NCI-H1436 treated with DMSO at 0.1 percent for 48 hours (cell line): ENCODE measurements at places on chromosomes 6 and 20.

GRCh38 chr6:154672086-154672485 is 61.1 kb upstream of the SCAF8 start:
- no peak for DNase-seq

GRCh38 chr6:166989427-166990032 is 9.7 kb upstream of the CEP43 start:
- DNase-seq = no peak

- no peak for DNase-seq
These were observed 34.4 kb downstream of the SMOC2 start for GRCh38 chr6:168475188-168476013.

GRCh38 chr6:164066766-164067165 is 652.2 kb downstream of the QKI start:
- DNase-seq = no peak

DNA sequence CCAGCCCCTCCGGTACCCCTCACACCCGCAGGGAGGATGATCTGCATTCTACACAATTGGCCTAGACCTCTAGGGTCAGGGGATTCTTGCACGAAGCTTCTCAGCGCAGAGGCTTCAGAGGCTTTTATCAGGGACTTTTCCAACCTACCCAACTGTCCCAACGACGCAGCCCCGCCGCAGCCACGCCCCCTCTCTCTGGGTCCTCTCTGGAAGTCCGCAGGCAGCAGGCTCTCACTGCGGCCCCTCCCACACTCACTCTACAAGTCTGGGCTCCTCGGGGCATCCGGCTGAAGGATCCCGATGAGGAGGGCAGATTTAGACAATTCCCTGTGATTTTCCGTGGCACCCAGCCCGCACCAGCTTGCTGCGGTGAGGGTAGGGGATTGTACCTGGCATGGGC is 227.7 kb upstream of the RNF24 start:
- DNase-seq = no peak

GRCh38 chr6:153087436-153087835 is 43.6 kb downstream of the RGS17 start:
- DNase-seq = no peak

DNA sequence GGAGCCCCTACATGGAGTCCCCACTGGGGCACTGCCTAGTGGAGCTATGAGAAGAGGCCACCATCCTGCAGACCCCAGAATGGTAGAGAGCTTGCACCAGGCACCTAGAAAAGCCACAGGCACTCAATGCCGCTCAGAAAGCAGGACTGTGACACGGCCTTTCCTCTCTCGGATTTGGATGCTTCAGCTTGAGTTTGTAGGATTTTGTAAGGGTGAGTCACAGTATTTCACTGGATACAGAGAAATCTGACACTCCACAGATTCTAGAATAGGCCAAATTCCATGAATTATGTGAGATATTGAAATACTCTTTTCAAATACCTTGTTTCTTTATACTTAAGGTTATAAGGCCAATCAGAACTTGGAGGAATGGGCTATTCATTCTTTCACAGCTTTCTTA is 424.5 kb downstream of the HTR1B start:
- no peak for DNase-seq

DNA sequence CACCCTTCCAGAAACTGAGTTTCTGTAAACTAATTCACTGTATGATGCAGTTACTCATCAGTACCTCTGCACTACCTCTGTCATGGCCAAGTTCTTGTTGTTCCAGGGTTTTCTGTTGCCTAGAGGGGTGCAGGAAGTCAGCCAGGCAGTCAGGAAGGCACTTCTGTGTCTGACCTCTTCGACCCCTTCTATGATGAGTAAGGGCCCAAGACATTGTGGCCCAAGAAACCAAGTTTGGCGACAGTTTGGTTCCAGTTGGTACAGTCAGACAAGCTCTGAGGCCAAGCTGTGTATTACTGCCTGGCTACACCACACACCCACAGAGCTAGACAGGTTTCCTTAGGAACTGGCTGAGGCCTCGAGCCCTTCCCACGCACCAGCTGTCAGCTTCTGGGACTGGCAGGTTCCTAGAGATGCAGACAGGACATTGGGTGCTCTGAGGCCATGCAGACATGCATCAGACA is 41.2 kb downstream of the TRAF3IP2 start:
- DNase-seq = no peak

- no peak for DNase-seq
These were observed 105.8 kb upstream of the SPTLC3 start for GRCh38 chr20:12902992-12903391.

- DNase-seq = no peak
These were observed 35.1 kb upstream of the HMGA1 start for GRCh38 chr6:34201455-34202107.

GRCh38 chr6:25165800-25166199 is 113.4 kb upstream of the CARMIL1 start:
- DNase-seq = no peak

DNA sequence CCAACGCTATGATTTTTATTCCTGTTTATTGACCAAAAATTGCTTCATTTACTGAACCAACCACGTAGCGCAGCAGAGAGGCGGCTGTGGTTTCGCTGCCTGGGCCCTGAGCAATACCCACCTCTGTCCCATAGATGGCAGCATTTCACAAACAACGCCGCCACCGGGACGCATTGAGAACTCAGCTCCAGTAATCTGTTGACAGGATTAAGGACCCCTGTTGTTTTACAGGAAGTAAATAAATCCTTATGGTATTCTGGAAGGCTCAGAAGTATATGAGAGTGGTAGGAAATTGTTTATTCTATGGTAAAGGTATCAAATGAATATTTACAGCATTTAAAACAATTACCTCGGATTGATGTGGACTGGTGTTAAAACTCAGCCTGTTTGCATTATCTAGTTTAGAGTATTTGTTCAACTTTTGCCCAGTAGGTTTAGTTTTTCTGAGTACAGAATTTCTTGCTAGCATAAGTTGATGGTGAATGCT is 547.9 kb upstream of the SLC35B3 start:
- DNase-seq = peak; percentile 23

GRCh38 chr6:155959898-155960495 is 504.4 kb upstream of the NOX3 start:
- peak; percentile 24 for DNase-seq

DNA sequence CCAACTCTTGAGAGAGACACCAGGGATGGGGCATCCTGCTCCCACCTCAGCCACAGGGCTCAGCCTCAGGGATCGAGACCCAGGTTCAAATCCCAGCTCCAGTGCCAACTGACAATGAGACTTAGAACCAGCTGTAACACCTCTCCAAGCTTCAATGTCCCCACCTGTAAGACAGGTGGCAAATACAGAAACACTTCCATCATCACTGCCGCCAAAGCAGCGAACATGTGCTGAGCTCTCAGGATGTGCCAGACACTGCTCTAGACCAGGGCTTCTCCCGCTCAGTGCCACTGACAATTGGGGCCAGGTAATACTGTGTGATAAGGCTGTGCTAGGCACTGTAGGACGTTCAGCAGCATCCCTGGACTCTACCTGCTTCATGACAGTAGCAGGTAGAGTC is 22.1 kb downstream of the PREX1 start:
- DNase-seq = no peak

GRCh38 chr6:41153992-41154625 is at the start of gene TREML1:
TSS of gene TREML1 (minus strand) at chr6:41154347. CDS start at chr6:41154288, 59 bp downstream.
- DNase-seq = no peak

DNA sequence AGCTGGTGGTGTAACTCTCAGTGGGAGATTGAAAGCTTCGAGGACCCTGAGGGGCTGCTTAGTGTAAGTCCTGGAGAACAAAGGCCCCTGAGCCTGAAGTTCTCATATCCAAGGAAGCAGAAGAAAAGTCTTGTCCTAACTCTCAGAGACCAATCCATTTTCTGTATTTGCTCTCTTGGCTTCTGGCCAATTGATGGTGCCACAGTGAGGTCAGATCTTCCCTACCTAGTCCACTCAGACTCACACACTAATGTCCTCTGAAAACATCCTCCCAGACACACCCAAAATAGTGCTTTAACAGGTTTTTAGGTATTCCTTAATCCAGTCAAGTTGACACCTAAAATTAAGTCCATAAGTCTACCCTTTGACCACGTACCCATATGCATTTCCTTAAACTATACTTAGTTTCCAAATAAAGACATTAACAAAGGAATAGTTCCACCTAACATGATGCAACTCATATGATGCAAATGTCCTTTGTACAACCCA is 29.4 kb downstream of the ZNF292 start:
- no peak for DNase-seq

DNA sequence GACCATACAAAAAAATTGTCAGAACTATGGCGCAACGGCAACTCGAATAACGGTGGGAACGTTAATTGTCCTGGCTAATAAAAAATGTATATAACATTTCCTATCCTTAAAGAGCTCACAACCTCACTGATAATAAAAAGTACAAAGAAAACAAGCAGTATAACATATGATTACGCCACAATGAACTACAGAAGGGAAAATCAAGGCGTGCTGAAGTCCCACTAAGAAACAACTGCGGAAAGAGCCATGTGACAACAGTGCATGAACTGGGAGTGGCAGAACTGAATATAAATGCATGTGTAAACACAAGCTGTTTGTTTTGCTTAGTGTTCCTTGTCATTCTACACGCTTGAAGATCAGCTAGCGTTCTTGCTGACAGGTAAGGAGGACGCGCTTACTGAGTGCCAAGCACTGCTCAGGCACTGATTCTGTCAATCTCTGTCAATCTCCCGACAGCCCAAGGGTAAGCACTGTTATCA is 466 bp upstream of the PSMB1 start:
- DNase-seq = peak; percentile 36

- no peak for DNase-seq
These were observed 4.2 kb upstream of the APMAP start for GRCh38 chr20:24996449-24997377.

- DNase-seq = no peak
These were observed 48.2 kb upstream of the RPL7L1 start for GRCh38 chr6:42831237-42831636.

DNA sequence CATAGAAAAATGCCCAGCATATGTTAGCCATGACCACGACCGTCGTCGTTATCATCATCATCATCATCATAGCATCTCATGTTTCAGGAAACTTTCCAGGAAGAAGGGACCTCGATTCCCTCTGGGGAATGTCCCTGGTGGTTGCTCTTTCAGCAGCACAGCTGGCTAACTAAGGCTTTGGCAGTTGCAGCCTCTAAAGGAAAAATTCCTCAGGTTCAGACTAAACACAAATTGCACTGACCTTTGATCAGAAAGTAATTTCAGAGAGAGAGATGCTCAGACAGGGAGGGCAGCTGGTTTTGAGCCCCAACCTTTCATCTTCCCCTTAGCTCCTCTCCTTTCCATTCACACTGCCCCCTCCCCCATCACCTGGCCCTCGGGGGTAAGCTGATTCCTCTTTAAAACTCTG is 5.6 kb upstream of the CFB start:
- no peak for DNase-seq

DNA sequence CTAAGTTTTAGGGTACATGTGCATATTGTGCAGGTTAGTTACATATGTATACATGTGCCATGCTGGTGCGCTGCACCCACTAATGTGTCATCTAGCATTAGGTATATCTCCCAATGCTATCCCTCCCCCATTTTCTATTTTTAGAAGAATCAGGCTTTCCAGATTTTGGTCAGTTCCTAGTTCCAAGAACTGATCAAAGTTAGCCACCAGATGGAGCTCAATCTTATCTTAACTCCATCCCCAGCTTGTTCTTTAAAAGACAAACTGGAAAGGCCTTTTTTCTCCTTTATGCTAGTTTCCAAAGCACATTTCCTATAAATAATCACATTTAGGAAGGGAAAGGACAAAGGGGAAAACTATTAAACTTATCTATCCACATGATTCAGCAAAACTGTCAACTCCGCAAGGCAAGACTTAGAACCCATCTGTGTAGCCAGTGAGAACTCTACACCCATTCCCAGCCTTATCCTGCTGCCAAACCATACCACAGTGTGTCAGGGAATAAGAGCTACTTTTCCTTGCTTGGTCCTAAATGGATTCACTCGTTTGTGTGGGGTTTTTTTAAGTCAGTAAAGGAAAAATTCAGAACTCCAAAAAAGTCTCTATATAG is 22.8 kb upstream of the KHDC1 start:
- no peak for DNase-seq
